ENCODE measurements at places on chromosomes 6 and 20.

DNA sequence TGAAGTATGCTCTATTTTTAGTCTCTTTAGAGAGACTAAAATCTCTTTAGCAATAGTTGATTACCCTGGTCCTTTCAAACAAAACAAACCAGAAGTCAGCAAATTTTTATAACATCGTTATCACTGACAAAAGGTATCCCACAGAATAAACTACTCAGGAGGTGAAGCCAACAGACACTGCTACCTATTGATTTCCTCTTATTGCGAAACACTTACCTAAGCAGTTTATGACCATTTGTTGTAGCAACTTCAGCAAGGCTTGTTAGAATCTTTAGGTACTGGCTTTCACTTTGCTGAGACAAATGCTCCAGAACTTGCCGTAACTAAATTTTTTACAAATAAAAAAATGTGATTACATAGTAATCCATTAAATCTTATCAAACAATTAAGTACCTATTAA lies 64.4 kb downstream of the HACE1 start:
- DNase-seq = no peak

GRCh38 chr6:31203345-31203979 lies 33.0 kb upstream of the POU5F1 start:
- DNase-seq = peak; percentile 29

DNA sequence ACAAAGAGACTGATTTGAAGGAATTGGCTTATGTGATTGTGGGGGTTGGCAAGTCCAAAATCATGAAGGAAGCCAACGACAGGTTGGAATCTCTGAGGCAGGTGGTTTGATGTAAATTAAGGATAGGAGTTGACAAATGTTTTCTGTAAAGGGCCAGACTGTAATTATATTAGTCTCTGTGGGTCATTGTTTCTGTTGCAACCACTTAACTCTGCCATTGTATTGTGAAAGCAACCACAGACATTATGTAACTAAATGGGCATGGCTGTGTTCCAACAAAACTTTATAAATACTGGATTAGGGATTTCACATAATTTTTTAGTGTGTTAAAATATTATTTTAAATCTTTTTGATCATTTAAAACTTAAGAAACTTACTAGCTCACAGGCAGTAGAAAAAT lies 199.2 kb upstream of the MYLIP start:
- DNase-seq = peak; percentile 45

DNA sequence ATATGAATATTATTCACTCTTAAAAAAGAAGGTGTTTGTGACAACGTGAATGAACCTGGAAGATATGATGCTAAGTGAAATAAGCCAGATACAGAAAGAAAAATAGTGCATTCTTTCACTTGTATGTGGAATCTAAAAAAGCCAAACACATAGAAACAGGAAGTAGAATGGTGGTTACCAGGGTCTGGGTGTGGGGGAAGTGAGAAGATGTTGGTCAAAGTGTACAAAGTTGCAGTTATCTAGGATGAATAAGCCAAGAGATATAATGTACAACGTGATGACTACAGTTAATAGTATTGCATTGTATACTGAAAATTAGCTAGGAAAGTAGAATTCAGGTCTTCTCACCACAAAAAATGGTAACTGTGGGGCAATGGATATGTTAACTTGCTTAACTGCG lies 151.1 kb upstream of the HCRTR2 start:
- DNase-seq = no peak

GRCh38 chr20:63554361-63555278 lies 661 bp downstream of the FNDC11 start:
- DNase-seq = no peak

GRCh38 chr6:141393405-141394124 lies 739.2 kb upstream of the GJE1 start:
- no peak for DNase-seq

- no peak for DNase-seq
Measured at GRCh38 chr20:24610341-24611115, 141.1 kb downstream of the SYNDIG1 start.

DNA sequence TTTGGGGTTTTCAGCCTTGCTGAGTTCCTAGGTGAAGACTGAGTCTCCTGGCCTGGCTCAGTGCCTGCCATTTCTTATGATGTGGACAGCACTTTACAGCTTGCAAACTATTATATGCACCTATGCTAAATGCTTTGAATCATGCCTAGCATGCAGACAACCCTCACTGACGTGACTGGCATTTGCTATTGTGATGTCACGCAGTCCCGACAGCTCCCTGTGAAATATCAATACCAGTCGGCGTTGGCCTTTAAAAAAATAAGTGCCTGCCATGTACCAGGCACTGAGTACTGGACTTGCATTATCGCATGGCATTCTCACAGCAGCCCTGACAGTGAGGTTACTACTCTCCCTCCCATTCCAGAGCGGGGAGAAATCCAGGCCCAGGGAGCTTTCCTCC lies 35.5 kb downstream of the UQCC2 start:
- DNase-seq = no peak

- no peak for DNase-seq
Measured at GRCh38 chr6:10472634-10473033, 48.5 kb upstream of the GCNT2 start.

- DNase-seq = no peak
Measured at GRCh38 chr20:59837623-59838394, 95.6 kb downstream of the SYCP2 start.

- peak; percentile 44 for DNase-seq
Measured at GRCh38 chr20:1800777-1801176, 94.4 kb upstream of the SIRPA start.

DNA sequence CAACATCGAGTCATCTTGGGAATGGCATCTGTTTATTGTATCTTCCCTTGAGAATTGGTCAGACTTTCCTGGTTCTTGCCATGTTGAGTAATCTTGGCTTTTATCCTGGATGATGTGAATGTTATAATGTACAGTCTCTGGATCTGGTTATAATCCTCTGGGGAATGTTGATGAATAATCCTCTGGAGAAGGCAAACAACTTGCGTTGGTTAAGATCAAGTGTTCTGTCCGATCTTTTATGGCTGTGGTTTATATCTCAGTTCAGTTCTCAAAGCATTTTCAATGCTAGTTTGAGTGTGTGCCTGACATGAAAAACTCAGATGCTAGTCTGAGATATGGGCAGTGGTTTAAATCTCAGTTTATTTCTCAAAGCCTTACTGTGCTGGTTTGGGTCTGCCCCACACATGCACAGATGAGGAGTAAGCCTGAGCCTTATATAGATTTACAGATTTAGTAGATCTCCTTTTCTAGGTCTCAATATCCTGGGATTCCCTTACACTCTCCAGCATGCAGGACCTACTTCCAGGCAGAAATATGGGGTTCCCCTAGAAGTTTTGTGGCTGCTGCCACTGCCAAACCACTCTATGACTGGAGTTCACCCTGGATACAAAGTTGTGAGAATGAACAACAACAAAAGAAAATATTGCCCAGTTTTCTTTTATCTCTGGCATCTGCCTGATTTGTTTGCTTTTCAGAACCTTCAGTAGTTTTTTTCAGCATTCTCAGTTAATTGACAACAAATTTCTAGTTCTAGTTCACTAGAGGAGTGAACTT lies 191.8 kb upstream of the MAN1A1 start:
- peak; percentile 98 for DNase-seq

DNA sequence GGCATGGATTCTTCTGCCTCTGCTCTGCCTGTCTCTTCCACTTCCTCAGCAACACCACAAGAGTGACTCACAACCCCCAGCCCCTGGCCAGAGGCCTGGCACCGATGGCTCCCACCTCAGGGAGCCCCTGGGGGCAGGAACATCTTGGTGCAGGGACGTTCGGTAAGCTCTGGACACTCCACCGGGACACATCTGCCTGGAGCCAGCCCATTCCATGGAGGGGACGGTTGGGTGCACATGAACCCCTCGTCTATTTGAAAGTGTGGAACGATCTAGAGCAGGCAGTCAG lies 246.5 kb downstream of the ERMARD start:
- DNase-seq = no peak

- no peak for DNase-seq
Measured at GRCh38 chr6:130724089-130724488, 103.1 kb upstream of the SMLR1 start.

GRCh38 chr20:10306440-10307358 lies 88.1 kb downstream of the SNAP25 start:
- DNase-seq = peak; percentile 70

DNA sequence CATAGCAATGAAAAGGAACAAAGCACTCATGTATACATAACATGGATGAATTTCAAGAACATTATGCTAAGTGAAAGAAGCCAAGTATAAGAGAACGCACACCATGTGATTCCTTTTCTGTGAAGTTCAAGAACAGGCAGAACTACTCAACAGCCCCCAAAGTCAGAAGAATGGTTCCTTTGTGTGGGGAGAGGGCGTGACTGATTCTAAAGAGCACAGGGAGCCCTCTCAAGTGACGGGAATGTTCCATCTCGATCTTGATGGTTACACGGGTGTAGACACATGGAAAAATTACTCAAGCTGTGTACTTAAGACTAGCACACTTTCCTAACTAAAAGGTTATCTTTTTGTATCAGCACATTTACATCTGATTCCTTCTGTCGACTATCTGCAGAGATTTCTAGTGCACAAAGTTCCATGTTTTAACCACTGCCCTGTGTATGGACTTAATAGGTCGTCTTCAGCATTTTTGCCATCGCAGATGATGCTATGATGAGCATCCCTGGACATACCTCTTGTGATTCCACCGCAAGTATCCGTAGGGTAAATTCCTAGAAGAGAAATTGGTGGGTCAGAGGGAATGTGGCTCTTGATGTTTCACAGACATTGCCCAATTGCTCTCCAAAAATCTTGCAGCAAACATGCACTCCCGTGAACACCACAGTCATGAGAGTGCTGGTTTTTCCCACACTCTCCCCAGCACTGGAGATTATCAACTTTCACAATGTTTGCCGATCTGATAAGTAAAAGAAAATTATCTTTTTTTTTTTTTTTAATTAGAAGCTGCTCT lies 279.3 kb downstream of the BMP7 start:
- DNase-seq = no peak

GRCh38 chr6:93727447-93727846 lies 308.1 kb upstream of the EPHA7 start:
- DNase-seq = no peak

DNA sequence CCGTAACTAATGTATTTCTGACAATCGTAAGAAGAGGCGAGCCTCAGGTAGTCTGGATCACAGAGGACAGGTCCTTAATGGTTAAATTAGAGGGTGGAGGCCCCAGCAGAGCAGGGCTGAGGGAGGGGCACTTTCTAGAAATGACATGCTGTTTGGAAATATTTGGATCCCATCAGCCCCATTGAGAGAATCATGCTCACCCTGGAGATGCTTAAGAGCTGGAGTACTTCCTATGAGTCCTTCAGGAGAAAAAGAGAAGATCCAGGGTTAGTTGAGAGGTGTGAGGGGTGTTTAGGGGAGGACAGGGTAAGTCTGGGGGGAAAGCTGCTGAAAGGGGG lies 123.0 kb downstream of the TCP11 start:
- DNase-seq = no peak

GRCh38 chr6:149967591-149967990 lies 3.8 kb downstream of the ULBP1 start:
- DNase-seq = no peak

DNA sequence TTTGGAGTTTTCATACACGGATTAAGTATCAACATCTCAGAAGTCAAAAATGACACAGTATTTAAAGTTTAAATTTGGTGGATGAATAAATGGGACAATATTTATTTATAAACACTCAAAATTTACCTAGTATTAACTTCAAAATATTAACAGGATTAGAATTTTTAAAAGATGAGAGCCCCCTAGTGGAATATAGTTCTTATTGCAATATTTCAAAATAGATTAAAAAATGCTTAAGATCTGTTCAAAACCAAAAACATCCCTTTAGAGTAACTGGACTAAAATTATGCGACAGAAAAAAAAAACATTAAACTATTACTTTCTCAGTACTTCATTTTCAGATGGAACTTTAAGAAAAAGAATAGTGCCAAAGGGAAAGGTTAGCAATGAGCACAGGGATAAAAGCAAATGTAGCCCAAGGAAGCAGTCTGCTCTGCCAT lies 56.6 kb downstream of the SNX14 start:
- peak; percentile 64 for DNase-seq

DNA sequence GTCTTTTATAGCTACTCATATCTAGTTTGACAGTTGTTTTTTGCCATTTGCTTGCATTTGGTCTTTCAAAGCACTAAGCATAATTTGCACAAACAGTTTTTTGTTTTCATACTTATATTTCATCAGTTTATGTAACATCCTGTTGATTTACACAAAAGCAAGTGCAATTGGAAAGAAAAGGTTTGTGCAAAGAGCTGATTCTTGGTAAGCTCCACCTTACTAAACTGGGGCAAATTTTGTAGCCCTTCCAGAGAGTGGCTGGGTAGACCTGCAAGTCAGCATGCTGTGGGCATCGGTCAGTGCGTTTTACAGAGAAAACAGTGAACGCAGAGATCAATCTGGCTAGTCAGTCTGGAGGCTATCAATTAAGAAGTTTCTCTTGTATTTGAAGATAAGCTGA lies 34.5 kb downstream of the TXLNB start:
- no peak for DNase-seq

DNA sequence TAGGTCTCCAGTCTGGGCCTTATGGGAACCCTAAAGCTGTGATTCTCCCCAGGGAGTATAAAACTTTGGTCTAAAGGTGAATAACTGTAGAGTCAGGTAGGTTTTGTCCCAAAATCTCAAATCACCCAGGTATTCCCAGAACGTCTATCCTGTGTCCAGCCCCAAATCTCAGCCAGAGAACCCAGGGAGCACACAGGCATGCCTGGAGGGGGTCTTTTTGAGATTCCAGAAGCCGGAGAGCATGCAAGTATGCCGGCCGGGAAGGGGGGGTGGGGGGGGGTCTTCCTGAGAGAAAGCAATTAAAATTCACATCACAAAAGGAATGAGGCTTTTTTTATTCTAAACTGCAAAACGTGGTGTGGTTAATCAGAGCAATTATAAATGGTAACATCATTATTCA lies 210.0 kb downstream of the PTPRT start:
- no peak for DNase-seq

DNA sequence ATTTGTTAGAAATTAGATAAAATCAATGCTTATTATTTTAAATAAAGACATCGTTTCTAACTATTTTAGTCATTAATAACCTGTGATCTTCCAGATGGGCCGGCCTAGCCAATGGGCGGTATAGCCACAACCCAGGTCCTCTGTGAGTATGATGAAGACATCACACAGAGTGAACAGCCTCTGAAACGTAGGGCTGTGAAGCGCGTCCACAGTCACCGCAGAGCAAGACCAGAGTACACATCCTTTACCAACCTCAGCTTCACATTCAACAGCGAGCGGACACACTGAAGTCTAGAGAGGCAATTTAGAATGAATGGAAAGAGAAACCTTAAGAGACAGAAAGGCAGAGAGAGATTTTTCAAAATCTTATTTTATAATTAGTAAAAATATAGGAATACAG lies 125.0 kb upstream of the RPS6KA2 start:
- no peak for DNase-seq

GRCh38 chr6:166866839-166867637 lies 89.3 kb downstream of the RNASET2 start:
- DNase-seq = no peak

DNA sequence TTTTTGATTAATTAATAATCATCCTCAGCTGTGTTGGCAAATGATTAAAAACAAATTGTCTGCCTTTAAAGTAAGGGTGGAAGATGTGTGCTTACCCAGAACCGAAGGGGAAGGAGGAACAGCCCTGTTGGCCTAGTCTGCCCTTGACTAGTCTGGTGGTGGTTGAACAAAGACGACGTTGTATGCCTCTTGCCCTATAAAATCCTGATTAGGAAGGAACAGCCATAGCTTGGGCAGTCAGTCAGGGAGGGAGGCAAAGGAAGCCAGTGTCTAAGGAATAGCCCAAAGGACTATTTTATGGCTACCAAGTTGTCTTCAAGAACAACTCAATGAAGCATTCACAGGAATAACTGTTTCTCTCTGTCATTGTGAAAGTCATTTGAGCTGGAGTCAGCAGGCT lies 70.7 kb downstream of the PRDM1 start:
- DNase-seq = no peak
